ENCODE measurements at places on chromosomes 12 and 14. TPM values are rescaled to one million over a fixed set of nuclear protein-coding genes. Genes with fewer than 3 reads are reported as not detected.

- DNase-seq: no peak
Measured at GRCh38 chr14:51750542-51750941, 98.8 kb downstream of the FRMD6 start.

Gene APOF
- not detected for total RNA-seq

GRCh38 chr12:24460099-24460498, 488.8 kb downstream of the BCAT1 start:
- DNase-seq: no peak

DNA sequence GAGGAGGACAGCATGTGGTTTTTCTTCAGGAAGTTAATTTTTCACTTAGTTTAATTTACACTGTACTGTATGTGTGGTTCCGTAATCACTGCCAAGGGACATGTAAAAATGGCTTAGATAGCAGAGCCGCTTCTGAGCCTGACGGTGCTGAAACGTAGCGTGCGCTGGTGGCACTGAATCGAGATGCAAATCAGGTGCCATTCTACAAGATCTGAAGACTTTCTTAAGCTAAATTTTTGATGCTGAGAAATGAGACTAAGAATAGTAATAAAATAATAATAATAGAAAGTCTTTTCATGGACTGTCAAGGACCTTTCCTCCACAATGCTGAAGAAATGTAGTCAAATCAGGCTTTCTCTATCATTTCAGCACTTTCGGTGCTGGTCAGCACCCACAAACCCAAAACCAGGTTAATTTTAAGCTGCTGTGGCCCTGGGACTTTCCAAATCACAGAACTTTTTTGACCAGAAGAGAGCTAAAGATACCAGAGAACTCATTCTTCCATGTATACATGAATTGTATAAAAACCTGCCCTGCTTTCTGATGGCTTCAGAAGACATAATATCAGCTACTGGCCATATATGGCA, 183.3 kb upstream of the LMO3 start:
- no peak for DNase-seq

- DNase-seq: no peak
Measured at GRCh38 chr12:30152705-30153104, 369.0 kb upstream of the TMTC1 start.

DNA sequence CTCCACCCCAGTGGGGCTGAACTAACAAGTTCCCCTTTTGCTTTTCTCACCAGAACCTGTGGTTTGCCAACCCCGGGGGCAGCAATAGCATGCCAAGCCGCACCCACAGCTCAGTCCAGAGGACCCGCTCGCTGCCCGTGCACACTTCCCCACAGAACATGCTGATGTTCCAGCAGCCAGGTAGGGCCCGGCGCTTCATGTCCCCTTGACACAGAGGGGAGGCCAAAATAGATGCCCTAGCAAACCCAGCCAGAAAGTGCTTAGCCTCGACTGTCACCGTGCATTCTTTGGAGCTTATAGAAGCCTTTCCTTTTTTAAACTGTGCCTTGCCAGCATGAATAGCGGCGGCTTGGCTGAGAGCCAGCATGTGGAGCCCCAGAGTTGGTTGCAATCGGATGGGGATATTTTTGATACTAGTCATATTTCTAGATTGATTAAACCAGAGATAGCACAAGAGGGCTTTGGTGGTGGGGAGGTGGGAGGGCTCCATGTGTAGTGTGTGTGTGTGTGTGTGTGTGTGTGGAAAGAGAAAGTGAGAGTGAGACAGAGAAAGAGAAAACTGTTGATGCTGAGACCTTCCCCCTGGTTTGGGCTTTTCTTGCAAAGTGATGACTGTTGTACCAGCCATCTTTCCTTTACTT, 126.1 kb downstream of the GCH1 start:
- DNase-seq: peak; percentile 75

DNA sequence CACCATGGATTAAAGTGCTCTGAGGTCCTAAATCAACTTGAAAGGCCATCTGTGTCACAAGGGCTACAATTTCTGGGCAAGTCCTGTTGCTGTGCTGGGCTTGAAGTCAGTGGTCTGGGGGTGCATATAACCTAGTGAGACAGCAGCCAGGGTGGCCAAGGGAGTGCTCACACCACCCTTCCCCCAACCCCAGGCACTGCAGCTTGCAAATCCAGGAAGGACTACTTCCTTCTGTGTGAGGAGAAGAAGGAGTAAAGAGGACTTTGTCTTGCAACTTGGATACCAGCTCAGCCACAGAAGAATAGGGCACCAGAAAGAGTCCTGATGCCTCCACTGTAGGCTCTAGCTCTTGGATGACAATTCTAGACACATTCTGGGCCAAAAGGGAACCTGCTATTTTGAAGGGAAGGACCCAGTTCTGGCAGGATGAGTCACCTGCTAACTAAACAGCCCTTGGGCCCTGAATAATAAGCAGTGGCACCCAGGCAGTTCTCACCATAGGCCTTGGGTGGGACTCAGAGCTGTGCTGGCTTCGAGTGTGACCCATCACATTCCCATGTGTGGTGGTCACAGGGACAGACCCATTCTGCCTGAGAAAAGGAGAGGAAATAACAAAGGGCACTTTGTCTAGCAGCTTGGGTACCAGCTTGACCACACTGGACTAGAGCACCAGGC, 32.6 kb upstream of the DHRS7 start:
- DNase-seq: no peak

Gene CDCA3
- 1.1 TPM for total RNA-seq

Gene SYCP3
- total RNA-seq: 0.64 TPM

GRCh38 chr12:29552324-29552927, 54.9 kb upstream of the OVCH1 start:
- peak; percentile 68 for DNase-seq

- no peak for DNase-seq
Measured at GRCh38 chr12:65814038-65814437, 10.2 kb upstream of the HMGA2 start.

DNA sequence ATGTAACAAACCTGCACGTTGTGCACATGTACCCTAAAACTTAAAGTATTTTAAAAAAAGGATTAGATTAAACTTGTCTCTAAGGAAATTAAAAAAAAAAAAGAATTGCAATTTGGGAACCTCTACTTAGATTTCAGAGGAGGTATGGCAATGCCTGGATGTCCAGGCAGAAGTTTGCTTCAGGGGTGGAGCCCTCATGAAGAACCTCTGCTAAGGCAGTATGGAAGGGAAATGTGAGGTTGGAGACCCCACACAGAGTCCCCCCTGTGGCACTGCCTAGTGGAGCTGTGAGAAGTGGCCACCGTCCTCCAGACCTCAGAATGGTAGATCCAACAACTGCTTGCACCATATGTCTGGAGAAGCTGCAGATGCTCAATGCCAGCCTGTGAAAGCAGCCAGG, 279.6 kb upstream of the CCDC196 start:
- DNase-seq: no peak

GRCh38 chr12:90969346-90969745, 14.4 kb upstream of the CCER1 start:
- no peak for DNase-seq

Gene LRRIQ1
- 0.67 TPM for total RNA-seq

Gene CFAP251
- 2.5 TPM for total RNA-seq

Data from upper lobe of right lung (tissue), 1 donor.